Stimulated activated CD4-positive, alpha-beta T cell treated with anti-CD3 and anti-CD28 coated beads, Interleukin-1b, Interleukin-23, amount 100 ng/mL, for 1 hour (primary cell): ENCODE measurements at places on chromosomes 2 and 18.

DNA sequence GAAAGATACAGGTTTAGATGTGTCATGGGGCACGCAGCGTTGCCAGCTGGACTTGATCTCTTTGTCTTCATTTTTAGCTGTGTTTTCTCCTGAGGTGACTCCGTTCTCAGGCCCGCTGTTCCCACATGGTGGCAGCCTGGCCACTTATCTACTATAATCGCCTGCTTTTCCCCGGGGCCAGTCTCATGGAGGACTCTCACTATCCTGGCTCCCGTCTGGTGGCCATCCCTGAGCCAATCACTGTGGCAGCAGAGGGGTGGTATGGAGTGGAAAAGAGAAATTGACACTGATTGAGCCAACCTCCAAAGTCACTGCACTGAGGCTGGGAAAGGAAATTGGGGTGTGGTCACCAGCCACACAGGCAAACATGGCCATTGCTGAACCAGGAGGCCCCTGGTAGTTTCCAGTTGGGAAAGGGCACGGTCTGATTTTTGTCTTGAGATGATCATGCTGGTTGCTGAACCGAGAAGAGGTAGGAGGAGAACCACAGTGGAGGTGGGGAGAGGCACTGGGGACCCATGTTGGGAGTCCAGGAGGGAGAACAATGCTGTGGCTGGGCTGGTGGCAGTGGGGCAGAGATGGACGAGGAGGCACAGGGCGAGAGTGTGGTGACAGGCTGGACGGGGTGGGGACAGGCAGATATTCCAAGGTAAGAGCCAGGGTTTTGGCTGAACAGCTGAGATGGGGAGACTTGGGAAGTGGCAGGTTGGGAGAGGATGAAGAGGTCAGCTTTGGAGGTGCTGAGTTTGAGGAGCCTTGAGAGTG is 45.6 kb downstream of the KCNIP3 start:
- no peak for DNase-seq

DNA sequence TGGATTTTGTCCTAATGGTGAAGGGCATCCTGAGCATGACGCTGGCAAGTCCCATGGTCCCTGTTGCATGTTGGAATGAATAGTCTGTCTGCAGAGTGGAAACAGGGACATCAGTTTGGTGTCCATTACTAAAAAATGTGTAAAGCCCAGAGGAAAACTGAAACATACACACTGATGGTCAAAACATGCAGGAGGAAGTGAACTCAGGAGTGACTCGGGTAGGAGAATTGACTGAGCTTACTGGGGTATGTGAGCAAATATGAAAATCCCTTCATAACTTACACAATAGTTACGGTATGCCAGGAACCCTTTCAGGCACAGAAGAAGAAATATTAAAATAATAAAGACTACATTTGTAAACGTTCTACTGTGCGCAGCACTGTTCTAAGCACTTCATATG is 5.6 kb upstream of the SOX11 start:
- DNase-seq = no peak

DNA sequence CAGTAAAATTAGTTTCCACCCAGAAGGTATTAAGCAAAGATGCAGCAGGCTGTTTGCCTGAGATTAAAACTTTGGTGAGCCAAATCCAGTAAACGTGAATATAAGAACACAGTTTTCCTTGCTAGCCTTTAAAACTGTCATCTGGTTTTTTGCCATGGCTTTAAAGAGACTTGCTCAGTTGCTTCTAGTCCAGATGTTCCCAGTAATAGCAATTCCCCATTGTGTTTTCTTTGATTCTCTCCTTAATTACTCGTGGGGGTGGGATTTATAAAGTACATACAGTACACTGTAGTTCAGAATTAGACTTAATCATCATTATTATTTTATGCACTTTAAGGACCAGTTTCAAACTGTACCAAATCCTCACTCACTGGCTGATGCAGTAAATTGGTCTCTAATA is 303.5 kb upstream of the ZNF804A start:
- DNase-seq = no peak

DNA sequence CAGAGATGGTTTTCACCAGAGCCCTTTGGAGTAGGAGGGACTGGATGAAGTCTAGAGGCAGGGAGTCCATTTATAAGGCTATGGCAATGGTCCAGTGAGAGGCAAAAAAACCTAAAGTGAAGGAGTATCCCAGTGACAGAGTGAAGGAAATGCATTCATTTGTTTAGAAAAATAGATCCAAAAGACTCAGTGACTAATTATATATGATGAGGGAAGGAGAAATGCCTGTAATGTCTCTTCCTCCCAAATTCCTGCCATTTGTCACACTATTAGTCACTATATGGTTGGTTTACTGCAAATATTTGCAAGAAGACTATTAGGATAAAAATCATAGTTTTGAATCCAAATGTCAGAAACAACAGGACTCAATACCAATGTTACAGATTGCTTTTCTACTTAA is 104.2 kb downstream of the ZNF521 start:
- DNase-seq = no peak

DNA sequence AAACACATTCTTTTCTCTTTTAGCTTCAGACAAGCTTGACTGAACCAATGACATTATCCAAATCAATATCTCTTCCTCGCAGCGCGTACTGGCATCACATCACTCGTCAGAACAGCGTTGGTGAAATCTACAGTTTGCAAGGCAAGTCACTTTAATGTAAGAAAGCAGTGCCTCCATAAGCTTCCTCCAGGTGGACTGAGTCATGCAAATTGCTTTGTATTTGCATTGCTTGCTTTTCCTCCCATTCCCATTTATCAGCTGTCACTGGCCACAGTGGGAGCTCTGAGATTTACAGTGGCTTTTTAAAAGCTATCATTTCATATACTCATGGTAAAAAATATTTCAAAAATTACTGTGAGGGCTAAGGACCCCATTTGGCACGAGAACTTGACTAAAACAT is 189.9 kb downstream of the CD226 start:
- no peak for DNase-seq
